ENCODE measurements at places on chromosomes 13 and 19.

- DNase-seq: no peak
Measured at GRCh38 chr13:85557691-85558467, 241.3 kb downstream of the SLITRK6 start.

DNA sequence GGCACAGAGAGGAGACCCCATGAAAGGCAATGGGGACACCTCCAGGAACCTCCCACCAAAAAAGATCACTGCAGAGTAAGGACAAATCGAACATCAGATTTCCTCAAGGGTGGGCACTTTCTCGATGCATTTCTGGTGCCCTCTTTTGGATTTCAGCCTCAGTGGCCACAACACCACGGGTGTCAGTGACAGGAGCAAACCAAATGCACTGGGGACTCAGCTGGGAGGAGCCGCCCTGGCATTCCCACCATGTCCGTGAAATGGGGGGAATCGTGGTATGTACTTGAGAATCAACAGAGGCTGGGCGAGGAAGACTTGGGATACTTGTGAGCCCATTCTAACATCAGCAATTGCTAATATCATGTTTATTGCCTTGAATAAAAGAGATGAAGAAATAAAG, 16.3 kb downstream of the FAM187B start:
- no peak for DNase-seq

DNA sequence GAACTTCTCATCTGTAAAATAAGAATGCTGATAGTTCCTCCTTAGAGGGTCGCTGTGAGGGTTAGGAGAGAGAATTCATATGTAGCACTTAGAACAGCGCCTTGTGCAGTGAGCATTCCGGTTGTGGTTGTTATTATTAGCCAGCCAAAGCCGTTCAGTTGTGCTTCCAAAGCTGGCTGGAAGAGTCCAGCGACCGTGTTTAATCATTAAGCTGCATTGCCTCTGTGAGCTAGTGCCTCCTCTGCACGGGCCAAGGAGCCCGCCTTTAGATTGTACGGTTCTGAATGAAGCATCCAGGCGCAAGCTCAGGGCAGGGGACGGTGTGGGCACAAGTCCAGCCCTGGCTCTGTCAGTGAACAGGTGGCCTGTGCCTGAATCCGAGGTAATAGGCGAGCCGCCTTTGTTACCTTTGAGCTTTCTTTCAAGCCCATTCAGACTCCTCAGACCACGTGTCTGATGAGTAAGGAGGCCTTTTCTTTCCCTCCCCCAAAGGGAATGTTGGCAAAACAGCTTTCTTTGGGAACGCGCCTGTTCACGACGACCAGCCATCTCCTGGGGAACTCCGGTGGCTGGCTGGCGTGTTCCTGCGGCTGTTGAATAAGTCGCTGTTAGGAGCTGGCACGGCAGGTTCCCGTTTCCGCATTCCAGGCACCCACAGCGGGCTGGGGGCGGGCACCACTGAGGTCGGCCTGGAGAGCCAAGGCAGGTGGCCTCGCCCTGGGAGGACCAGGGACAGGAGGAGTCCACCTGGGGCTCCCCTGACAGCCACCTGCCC, 25.1 kb downstream of the SIPA1L3 start:
- DNase-seq: peak; percentile 35

DNA sequence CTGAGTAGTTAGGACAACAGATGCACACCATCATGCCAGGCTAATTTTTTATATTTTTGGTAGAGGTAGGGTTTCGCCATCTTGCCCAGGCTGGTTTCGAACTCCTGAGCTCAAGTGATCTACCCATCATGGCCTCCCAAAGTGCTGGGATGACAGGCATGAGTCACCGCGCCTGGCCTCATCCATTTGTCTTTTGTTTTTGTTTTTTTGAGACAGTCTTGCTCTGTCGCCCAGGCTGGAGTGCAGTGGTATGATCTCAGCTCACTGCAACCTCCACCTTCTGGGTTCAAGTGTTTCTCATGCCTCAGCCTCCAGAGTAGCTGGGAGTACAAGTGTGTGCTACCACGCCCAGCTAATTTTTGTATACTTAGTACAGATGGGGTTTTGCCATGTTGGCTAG, 57.0 kb downstream of the DNM2 start:
- DNase-seq: no peak

DNA sequence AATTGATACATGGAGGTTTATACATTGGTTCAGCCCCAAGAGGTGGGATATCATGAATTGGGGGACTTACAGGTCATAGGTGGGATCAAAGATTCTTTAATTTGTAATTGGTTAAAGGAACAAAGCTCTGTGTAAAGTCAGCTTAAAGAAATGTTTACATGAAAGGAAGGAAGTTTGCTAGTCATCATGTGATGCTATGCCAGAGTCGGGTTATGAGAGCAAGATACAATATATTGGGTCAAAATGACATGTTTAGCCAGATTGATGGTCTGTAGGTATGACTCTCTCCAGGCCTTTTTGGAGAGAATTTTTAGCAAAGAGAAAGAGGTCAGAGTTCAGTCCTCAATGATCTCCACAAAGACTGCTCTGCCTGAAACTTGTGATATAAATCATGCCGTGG, 5.3 kb upstream of the CYSLTR2 start:
- no peak for DNase-seq

GRCh38 chr13:46909042-46909441, 12.2 kb upstream of the HTR2A start:
- DNase-seq: no peak

DNA sequence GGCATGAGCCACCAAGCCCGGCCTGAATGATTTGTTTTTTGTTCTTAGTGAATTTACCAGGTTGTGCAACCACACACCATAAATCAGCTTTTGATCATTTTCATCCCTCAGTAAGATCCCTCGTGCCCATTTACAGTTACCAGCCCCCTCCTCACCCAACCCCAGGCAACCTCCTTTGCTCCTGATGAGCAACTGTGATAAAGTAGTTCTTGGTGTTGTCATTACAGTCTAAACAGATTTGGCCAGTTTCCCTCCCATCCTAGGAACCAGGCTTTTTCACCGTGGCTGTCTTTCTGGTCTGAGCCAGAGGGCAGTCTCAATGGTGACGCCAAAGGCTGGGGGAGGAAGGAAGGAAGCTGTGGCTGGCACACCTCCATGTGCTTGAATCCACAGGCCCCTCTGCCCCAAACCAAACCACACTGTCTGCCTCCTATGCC, 61.2 kb upstream of the WDFY2 start:
- no peak for DNase-seq

DNA sequence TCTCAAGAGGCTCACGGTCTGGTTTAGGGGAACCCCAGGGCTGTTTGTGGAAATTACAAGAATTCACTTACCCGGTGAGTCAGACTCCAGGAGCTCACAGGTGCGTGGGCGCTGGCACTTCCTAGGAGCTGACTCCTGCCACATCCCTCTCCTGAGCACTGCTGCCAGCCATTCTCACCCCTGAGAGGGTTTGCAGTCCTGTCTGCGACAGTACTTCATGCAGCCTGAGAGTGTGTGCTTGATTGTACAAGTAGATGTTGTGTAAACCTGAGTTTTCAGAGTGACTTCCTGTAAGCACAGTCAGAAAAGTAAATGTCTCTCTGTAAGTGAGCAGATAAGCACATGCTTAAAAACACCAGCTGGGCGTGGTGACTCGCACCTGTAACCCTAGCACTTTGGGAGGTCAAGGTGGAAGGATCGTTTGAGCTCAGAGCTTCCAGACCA, 8.1 kb downstream of the MRPL4 start:
- no peak for DNase-seq
